ENCODE measurements at places on chromosomes 3 and 15. TPM values are rescaled to one million over a fixed set of nuclear protein-coding genes. Genes with fewer than 3 reads are reported as not detected.

GRCh38 chr15:89121414-89121813 lies 33.2 kb downstream of the ABHD2 start:
- DNase-seq: no peak

GRCh38 chr3:13122081-13123012 lies 49.1 kb upstream of the IQSEC1 start:
- DNase-seq: no peak

The CYP19A1 gene
- total RNA-seq: 1.2 TPM

The TRPM1 gene
- 0.16 TPM for total RNA-seq
